ENCODE measurements at places on chromosomes 7 and 10.

DNA sequence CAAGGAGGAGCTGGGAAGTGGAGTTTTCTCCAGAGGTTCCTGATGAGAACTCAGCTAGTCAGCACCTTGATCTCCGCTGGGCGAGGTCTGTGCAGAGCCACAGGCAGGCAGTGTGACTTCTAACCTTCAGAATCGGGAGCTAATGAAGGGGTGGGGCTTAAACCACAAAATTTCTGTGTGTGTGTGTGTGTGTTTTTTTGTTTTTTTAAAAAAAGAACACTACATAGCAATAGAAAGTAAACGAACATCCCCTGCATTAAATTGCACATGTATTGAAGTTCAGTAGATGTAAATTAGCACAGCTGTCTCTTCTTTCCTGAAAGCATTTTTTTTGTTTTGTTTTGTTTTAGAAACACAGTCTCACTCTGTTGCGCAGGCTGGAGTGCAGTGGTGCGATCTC, 46.2 kb downstream of the RBM17 start:
- peak; percentile 49 for DNase-seq

DNA sequence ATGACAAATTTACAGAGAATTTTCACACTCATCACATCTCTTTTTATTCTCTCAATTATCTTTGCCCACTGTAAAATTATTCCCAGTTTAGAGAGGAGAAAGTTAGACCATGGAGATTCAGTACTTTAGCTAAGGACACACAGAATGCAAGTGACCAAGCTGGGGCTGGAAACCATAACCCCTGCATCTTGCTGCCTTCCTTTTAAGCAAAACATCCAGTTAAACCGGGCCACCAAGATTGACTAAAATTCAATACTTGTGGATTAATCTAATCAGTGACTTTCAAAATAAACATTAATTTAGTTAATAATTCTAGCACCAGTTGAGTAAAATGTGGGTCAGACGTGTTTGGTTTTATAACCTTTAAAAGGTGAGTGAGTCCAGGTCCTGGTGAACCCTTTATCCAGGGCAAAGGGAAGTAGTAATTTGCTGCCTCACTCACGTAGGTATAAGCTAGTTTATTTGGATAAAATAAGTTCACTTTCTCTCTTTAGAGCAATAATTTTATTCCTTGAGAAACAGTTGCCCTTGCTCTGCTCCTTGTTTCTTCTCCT, 1.9 kb upstream of the CYP2C8 start:
- no peak for DNase-seq

DNA sequence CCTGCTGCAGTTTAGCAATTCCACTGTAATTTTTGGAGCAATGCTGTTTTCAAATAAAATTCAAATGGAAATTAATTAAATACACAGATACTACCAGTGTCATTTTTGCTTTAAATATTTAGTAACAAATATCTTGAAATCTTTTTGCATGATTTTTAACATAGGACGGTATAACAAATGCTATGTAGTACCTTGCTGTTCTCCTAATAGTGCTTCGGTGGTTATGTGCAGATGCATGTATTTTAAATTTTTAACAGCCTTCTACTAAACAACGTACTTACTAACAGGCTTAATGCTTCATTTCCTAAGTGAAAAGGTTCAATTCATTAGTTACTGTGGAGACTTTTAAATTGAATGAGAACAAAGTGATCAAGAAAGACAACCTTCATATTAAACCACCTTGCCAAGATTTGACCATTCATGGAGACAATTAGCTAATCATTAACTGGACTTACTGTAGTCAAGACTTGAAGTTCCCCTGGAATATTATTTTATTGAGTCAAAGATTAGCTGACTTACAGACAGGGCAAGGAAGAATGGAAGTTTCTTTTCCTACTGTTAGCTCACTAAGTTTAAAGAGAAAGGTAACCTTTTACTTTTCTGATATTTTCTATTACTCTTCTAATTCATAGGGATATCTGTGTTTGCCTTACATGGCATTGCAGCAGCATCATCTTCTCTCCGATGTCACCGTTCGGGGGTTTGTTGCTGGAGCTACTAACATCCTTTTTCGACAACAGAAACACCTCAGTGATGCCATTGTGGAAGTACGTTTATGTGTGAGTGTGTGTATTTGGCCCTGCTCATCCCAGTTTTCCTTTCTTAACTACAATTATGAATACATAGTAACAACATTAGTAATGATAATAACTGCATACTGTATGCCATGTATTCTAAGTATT, 74.3 kb downstream of the AVL9 start:
- no peak for DNase-seq

GRCh38 chr7:41255716-41256115, 447.2 kb downstream of the INHBA start:
- DNase-seq, result no peak

Measured in CD4-positive, alpha-beta T cell treated with Interleukin-6 for 4 hours (primary cell).